ENCODE measurements at places on chromosomes 4 and X.

DNA sequence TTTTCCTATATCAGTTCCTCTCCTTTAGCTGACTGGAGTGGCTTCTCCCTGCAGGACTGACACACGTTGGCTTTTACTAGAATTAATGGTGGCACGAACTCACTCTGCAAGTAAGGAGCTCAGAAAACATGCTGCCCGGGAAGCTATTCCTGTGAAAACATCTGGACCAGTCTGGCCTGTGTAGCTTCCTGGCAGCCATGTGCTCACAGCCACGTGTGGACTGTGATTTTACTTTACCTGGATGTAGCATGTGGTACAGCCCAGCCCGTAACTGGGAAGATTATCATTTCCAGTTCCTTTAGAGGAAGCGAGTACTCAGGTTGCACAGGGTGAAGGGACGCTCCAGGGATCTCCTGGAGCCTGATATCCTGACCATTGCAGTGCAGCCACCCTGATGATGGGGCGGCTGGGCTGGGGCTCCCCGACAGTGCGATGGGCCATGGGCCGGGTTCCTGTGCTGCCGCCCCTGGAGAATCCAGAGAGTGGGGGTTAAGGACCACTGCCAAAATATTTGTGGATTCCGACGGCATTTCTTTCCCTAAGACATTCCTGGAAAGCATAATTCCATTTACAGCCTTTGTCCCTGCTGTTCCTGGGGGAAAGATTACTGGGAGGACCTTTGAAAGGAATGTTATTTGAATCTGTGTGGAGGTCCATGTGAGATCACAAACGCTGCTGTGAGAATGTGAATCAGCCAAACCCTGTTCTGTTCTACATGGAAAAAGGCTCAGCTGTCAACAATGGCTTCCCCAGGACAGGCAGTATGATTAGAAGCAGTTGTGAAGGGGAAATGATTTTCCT is 35.0 kb downstream of the PROM1 start:
- DNase-seq, result peak; percentile 20

DNA sequence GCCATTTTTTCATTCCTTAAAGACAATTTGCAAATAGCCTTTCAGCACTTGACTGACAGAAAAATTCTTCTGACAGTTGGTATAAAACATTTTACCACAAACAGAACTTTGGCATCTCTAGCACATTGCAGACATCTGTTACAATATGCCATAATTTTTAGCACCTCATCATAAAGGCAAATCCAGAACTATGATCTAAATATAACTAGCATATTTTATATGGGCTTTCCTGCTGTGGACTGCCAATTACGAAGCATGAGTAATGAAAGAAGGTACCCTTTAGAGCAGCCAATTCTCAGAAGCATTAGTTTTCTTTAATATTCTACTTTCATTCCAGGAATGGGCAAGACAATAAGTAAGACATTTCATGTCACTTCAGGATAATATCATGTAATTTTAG is 647.4 kb upstream of the GALNT7 start:
- DNase-seq, result no peak

- DNase-seq, result no peak
Observed at GRCh38 chr4:84639145-84639544, 56.2 kb downstream of the CDS1 start.

DNA sequence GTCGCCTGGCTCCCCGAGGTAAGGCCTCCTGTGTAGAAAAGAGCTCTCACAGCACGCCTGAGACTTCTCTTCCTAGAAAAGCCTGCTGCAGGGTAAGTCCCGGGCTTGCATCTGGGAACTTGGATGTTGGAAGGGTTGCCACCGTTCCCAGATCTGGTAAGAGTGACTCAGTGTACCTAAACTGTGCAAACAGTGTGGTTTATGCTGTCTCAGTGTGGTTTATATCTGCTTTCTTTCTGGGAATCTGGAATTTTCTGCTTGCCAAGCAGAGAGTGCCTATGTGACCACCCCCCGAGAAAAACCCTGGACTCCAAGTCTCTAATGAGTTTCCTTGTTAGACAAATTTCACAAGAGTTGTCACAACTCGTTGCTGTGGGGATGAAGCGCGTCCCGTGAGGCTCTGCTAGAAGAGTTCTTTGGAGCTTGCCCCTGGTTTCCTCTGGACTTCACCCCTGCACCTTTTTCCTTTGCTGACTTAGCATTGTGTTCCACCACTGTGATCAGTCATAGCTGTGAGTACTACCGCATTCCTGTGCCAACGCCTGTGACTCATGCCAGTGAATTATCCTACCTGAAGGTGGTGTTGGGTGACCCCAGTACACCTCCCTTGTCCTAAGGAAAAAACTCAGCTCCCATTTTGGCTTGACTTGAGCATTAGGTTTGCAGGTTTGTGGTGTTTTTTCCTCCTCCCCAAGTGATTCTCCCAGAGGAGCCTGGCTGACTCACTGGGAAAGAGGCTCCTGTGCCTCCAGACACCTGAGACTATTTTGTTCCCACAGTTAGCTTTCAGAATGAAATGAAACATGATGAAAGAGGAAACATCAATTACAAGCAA is 14.5 kb downstream of the SLC2A9 start:
- no peak for DNase-seq

DNA sequence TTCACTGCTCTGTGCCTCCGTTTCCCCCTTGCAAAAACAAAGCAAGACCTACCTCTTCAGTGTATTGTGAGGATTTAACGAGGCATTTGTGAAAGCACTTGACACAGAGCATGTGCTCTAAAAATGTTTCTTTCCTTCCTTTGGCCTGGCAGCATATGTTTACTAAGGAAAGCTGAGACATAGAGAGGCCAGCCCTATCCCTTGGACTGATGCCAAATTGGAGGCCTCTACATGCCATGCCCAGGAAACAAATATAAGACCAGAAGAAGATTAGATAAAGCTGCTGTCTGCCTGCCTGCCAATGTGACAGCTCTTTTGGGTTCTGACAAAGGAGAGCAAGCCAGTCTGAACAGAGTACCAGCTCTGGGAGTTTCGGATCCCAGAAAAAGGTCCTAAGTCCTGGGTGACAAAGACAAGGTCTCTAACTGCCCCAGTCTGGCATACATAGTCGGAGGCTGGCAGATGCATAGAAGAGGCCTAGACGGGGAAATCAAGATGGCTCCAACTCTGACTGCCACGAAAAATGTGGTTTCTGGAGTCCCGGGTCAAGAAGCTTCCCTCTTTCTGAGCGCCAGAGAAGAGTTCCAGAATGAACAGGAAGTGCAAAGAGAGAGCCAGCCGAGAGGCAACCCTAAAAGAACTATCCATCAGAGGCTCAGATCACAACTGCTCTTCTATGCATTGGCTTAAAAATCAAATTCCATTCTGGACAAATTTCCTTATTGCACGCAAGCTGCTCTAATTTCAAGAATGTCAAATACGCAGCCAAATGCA is 25.8 kb downstream of the OTUD6A start:
- no peak for DNase-seq

DNA sequence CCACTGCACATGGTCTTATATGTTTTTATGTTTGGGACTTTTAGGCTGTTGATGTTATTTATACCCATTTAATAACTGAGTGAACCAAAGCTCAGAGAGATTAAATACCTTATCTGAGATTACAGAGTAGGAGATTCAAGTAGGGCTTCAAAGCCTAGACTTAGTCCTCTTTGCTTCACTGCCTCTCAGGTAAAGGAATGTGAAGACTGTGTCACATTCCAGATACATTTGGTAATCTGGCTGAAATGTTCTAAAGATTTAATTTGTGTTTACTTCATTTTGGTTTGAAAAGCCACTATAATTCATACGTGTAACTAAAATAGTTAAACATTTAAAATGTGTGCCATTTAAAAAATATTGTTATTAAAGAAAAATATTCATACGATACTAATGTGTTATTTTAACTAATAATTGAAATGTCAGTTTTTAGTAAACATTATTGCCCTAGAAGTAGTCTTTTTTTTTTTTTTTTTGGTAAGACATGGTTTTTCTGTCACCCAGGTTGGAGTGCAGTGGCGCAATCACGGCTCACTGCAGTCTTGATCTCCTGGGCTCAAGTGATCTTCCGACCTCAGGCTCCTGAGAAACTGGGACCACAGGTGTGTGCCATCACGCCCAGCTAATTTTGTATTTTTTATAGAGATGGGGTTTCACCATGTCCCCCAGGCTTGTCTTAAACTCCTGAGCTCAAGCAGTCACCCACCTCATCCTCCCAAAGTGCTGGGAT is 54.3 kb downstream of the WWC2 start:
- DNase-seq, result no peak

DNA sequence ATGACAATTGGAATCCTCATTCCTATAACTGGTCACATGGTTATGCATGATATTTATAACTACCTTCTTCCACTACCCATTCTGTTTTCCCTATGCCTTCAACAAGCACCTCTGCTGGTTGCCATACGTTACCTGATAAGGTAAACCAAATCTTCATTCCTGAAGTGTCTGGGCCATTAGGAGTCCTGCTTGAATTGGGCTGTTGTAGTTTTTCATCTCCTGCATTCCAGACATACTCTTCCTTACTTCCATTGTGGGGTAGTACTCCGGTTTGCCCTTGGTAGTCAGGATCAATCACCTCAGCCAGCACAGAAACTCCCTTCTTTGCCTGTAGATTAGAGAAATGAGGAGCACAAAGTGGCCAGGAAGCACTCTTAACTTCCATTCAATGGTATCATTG is 109.1 kb upstream of the LANCL3 start:
- DNase-seq, result no peak

DNA sequence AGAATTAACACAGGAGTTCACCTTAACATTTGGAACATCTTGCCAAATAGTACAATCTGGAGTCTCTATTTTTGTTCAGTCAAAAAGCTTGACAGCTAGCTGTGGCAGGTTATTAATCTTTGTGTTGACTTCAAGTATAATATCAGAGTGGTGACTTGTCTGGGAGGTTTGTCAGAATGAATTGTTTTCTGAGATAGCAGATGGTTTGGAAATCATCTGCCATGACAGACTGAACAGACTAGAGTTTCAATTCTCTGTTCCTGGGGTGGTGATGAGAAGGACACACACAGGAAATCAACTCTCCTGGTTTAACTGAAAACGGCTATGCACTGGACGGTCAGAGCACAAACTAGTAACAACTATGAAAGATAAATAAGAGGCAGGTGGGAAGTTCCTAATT is 203.3 kb upstream of the EMCN start:
- no peak for DNase-seq

DNA sequence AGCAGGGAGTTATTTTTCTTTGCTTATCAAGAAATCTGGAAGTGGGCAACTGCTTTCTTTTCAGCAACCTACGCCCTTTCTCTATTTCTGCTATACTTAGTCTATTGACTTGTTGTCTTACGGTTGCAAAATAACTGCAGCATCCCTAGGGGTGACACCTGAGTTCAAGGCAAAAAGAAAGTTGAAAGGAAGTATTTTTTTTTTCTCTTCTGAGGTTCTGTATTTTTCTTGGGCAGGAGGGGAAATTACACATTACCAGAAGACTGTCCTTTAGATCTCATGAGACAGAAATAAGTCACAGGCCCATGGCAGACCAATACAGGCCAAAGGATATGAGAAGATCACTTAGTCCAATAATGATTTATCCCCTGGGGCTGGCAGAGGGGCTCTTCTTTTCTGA is 204.7 kb upstream of the CASK start:
- DNase-seq, result no peak

DNA sequence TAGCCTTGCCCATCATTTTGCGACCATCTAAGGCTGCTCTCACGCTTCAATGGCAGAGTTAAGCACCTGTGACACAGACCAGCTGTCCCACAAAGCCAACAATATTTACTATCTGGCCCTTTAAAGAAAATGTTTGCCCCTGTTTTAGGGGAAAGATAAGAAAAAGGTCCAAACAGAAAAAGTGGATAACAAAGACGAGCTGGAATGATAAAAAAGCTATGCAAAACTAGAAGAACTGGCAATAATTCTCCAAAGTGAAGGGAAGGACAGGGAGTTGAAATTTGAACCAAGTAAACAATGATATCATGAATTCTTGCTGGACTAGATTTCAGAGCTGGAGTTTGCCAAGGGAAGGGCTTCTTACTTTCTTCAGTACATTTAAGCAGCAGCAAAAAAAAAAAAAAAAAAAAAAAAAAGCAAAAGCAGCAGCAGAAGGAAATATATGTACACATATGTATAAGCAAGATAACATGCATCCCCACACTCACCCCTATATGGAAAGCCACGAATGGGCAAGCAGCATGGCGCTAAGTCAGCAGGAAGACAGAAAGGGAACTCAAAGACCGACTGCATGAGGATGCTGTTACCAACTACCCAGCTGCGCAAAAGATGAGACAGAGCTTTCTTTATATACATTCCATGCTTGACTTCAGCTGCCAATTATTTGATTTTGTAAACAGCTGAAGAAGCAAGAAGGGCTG is 12.5 kb downstream of the TRAPPC2 start:
- DNase-seq, result no peak

DNA sequence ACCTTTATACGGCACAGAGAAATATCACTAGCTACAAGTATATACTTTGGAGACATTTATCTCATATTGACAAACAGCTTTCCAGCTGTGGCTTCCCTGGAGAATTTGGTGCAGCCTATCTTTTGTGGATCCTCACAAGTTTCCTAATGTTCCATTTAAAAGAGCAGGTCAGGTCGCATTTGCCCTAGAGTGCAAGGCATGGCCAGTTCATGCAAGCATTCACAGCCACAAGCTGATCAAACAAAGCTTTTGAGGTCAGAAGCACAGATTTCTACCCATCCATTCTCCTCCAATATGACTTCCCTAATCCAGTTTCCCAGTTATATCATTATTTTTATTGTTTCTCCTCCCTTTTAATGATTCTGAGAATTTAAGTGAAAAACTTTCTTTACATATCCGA is 1008.4 kb upstream of the AGA start:
- DNase-seq, result no peak

- peak; percentile 52 for DNase-seq
Observed at GRCh38 chrX:54494989-54495813, 833 bp downstream of the FGD1 start.

GRCh38 chrX:135489542-135489941 is 30.9 kb upstream of the INTS6L start:
- no peak for DNase-seq

- no peak for DNase-seq
Observed at GRCh38 chr4:60378010-60378409, 822.1 kb upstream of the ADGRL3 start.

GRCh38 chr4:40710484-40711254 is 39.1 kb upstream of the NSUN7 start:
- DNase-seq, result no peak

DNA sequence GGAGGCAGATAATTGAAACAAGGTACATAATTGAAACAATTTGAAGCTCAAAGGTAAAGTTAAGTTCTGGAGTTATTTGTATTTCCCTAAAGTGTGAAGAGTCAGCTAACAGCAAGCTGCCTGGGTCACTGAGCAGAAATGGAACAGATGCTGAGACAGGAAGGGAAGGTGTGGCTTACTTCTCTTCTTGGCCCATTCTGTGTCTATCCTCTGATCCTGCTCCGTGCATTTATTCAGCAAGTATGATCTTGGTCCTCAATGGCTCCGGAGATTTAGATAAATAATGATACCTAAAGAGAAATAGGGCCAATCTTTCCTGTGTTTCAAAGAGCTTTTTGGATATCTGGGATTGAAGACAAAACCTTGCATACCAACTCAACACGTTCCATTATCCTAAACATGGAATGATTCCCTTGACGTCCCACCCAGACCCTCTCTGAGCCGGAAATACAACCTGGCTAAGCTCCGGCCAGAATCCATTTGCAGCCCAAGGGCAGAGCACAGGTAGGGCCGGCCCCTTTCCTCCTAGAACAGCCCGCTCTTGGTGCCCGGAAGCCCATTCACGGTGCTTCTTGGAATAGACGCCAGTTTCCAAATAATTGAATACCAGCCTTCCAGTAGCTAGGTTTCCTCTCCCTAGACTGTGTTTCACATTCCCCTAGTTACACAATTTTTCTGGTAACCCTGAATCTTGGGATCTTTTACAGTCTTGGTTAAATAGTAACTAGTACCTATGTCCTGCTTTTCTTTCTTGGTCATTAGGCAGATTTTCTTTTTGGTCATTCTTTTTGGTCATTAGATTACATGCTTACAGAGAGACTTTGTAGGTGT is 211.0 kb downstream of the NWD2 start:
- DNase-seq, result no peak

Data from HAP-1 (cell line).